ENCODE measurements at places on chromosomes 16 and 17.

GRCh38 chr17:251531-251930 lies 70.1 kb upstream of the DOC2B start:
- no peak for DNase-seq

- no peak for DNase-seq
Measured at GRCh38 chr16:62596584-62596983, 560.3 kb upstream of the CDH8 start.

GRCh38 chr17:65231662-65232335 lies 94.6 kb downstream of the RGS9 start:
- peak; percentile 95 for DNase-seq

GRCh38 chr16:10561425-10561824 lies 19.0 kb downstream of the EMP2 start:
- no peak for DNase-seq

GRCh38 chr17:61351745-61352407 lies 47.8 kb upstream of the TBX2 start:
- no peak for DNase-seq

GRCh38 chr17:15257258-15257788 lies 7.8 kb downstream of the PMP22 start:
- peak; percentile 89 for DNase-seq

Data from GM03348 (cell line).